ENCODE measurements at places on chromosomes 6 and 20.
A peak's percentile ranks its signal among the peaks of the same experiment; 100 is the strongest.

GRCh38 chr20:25659999-25660398 lies 36.2 kb upstream of the NANP start:
- no peak for DNase-seq

GRCh38 chr6:26158581-26159356 lies 71.5 kb downstream of the HFE start:
- DNase-seq: peak; percentile 29

DNA sequence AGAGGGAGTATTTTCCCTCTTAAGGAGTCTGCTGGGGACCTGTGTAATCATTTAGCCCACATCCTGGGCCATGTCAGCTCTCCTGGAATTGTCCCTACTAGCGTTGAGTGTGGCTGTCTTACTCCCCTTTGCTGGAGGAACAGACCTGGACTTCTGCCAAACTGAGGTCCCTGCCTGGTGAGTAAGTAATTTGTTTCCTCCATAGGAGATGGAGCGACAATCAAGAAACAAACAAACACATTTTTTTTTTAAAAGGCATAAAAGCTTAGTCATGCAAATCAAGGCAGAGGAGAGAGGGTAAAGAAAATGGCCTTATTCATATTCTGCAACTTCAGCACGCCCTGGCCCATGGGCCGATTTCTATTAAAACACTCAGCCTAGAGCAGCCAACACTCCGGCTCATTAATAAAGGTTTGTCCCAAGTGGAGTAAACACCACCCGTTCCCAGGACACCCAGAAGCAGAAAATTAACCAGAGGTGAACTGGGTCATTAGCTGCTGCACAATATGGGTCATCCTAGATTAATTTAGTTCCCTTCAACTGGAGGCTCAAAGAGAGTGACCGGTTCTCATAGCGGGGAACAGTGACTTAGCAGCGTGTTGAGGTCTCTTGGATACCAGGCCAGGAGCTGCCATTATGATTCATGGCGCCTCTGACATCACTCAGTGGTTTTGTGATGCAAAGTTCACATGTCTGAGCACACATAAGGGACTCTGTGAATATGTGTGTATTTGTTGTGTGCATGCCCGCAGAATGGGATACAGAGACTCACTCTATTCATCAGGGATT lies 165.0 kb upstream of the SULF2 start:
- no peak for DNase-seq

DNA sequence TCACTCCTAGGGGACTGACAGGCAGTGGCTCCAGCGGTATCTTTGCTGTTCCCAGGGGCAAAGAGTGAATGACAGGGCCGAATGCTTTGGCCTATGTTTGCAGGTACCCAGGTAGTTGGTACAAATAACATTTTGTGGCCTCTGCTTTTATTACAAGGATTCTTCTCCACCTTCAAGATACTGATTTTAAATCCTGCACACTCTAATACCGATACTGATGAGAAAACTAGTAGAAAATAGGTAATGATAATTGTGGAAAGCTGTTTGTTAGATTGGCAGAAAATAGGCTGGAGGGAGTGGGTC lies 772 bp downstream of the HINT3 start:
- no peak for DNase-seq

GRCh38 chr20:62528983-62529891 lies 53.4 kb upstream of the GATA5 start:
- DNase-seq: no peak

DNA sequence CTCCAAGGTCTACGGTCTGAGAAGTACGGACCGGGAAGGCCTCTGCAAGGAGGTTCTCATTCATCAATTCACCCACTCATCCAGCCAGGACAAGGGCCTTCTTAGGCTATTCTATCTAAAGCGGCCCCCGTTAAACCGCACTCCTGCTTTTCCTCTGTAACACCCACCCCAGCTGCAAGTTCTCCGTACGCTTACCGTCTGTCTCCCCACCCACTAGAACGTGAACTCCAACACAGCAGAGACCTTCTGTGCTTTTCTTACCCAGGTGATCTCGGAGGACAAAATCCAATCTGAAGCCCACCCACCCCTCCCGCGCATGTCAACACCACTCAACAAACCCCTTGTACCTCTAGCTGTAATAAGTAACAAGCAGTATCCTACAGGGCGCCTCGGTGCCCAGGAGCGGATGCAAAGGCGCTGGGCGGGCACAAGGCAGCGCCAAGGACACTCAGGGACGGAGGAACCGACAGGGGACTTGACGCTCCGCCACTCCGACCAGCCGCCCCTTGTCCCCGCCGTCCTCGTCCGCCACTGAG lies 351 bp downstream of the AURKA start:
- DNase-seq: peak; percentile 39

DNA sequence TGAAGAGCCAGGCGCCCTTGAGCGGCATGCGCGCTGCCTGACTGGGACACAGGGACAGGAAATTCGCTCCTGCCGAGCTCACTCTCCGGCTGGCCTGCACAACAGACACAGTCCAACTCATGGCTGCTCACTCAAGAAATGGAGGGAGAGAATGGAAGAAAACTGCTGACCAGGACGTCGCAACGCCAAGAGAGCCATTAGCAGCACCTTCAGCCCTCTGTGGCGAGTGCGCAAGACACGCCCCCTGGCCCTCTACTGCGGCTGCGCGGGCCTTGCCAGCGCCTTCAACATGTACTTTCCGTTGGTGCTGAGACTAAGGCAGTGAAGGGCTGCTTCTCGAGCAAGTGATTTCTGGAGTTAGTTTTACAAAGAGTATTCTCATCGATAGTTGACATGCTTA lies 23.3 kb downstream of the TMEM242 start:
- DNase-seq: no peak

- DNase-seq: no peak
Observed at GRCh38 chr6:118768904-118769325, 117.5 kb upstream of the CEP85L start.

All from stimulated activated naive CD4-positive, alpha-beta T cell treated with Interleukin-2 at 50 U/mL for 16 hours (primary cell).